ENCODE measurements at places on chromosomes 3 and 15.
A peak's percentile ranks its signal among the peaks of the same experiment; 100 is the strongest.

- DNase-seq: no peak
Measured at GRCh38 chr3:179867961-179868360, 168.8 kb downstream of the PEX5L start.

DNA sequence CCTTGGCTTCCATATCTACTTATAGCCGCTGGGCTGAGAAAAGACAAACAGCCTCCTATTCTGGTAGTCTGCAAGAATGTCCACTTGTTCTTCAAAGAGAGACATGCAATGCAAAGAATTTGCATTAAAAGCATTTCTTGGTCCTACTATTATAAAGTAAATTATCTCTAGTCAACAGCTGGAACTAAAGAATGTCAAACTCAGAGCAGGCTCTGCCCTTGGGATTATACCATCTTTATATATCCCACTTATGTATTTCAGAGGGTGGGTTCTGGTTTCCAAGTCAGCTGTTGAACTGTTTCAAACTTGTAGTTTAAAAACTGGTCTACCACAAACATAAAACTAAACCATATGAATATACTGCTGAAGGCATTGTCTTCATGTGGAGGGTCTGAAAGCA is 7.0 kb upstream of the ACTC1 start:
- no peak for DNase-seq

DNA sequence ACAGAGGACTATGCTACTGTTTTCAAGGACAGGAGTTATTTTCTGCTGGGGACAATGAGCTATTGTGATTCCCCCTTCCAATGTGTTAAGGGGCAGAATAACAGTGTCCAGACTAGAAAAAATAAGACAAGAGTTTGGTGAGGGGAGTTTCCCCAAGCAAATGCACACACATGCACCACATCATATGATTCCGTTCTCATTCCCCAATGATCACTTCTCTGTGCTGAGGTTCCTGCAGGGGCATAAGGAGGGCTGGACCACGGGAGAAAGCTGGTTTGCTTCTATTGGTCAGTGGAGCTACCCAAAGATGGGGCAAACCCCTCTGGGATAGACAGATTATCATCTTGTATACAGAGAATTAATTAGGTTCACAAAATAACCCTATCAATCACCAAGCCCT is 80.6 kb downstream of the RBPMS2 start:
- no peak for DNase-seq

DNA sequence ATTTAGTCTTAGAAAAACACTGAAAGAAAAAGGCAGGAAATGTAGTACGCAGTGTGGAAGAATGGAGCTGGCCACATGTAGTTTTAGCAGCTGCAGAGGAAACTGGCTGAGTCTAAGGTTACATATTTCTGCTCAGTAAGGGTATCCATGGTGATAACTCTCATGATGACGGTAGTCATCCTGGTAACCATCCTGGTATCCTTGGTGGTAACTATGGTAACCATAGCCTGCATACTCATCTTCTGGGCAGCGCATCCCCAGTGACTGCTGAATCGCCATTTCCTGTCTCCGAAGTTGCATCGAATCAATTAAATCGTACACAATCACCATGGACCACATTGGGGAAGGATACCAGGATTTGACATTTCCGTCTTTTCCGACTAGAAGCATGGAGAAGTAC is 35.7 kb downstream of the CCDC80 start:
- peak; percentile 97 for DNase-seq

DNA sequence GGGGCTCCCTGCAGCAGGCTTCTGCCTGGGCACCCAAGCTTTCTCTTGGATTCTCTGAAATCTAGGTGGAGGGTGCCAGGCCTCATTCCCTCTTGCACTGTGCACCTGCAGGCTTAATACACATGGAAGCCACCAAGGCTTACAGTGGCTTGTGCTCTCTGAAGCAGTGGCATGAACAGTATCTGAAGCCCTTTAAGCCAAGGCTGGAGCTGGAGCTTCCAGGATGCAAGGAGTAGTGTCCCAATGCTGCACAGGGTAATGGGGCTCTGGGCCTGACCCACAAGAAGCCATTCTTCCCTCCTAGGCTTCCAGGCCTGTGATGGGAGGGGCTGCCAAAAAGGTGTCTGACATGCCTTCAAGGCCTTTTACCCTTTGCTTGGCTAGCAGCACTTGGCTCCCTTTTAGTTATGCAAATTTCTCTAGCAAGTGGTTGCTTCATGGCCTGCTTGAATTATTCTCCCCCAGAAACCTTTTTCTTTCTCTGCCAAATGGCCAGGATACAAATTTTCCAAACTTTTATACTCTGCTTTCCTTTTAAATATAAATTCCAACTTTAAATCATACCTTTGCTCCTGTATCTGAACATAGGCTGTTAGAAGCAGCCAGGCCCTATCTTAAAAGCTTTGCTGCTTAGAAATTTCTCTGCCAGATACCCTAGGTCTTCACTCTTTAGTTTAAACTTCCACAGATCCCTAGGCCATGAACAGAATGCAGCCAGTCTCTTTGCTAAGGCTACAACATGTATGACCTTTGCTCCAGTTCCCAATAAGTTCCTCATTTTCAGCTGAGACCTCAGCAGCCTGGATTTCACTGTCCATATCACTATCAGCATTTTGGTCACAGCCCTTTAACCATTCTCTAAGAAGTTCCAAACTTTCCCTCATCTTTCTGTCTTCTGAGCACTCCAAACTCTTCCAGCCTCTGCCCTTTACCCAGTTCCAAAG is 201.1 kb upstream of the LRRFIP2 start:
- no peak for DNase-seq

- no peak for DNase-seq
Measured at GRCh38 chr3:81295906-81296577, 465.4 kb downstream of the GBE1 start.

DNA sequence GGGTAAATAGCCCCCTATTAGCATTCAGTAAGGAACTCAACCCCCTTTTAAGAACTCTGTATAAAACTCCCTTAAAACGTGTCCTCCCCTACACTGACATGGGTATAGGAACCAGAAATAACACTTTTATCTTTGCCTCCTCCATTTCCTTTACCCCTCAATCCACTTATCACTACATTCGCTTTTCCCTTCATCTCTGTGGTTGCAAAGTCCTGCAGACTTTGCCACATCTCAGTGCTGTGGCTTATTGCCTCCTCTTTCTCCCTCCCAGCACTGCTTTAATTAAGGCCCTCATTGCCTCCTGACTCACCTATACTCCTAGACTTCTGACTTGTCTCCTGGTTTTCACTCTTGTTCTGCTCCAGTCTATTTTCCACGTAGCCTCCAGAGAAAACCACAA is 94.3 kb upstream of the GADL1 start:
- DNase-seq: no peak

GRCh38 chr3:134260987-134261386 is 10.3 kb upstream of the RYK start:
- DNase-seq: no peak

- no peak for DNase-seq
Measured at GRCh38 chr3:13220991-13221390, 147.8 kb upstream of the IQSEC1 start.

DNA sequence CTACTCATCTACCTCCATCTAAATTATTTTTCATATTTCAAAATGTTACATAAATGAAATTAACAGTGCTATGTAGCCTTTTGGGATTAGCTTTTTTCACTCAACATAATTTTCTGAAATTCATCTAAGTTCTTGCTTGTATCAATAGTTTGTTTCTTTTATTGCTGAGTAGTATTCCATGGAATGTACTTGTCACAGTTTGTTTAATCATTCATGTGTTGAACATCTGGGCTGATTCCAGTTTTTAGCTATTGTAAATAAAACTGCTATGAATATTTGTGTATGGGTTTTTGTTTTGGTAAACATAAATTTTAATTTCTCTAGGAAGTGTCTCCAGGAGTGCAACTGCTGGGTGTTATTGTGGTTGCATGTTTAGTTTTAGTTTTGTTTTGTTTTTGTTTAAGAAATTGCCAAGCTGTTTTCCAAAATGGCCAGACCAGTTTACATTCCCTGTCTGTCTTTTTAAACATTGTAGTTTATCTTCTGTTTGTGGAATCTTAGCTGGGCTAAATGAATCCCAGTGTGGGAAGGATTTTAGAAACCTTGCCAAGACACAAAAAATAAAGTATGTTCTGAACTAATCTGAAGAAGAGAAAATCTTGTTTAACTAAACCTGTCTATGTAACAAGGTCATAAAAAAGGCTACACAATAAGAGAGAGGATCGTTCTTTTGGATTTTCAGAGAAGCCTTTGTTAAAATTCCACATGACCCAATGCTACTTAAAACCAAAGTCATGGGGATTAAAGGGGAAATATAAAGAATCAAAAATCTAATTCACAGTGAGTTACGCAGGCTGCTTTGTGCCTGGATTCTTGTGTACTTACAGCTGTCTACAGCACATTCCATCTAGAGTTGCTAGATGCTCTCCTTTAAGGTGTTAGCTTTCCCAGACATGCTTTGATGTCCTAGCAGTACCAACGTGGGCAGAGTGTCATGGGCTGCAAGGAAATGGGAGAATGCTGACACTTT is 129.2 kb upstream of the SUCLG2 start:
- DNase-seq: no peak

DNA sequence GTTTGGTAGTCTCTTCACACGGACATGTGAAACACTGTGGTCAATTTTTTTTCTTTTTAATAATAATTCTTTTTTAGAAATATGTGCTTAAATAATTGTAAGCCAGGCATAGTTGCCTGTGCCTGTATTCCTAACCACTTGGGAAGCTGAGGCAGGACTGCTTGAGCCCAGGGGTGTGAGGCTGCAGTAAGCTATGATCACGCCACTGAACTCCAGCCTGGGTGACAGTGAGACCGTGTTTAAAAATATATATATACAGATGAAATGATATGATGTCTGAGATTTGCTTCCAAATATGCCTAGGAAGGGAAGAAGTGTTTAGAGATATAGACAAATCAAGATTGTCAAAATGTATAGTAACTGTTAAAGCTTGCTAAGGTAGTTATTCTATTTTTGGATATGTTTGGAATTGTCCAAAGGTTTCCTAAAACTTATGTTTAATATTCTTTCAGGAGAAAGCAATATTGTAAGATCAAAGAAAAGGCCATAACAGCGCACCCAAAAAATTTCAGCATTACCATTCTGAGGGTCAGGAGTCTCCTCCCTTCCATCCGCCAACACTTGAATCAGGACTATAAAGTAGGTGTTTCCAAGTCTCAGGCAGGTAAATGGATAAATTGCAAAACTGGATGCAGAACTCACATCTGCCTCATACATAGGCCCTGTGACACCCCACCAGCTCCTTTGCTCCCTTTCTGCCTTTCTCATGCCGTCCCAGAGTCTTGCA is 532 bp upstream of the SELENOT start:
- no peak for DNase-seq

DNA sequence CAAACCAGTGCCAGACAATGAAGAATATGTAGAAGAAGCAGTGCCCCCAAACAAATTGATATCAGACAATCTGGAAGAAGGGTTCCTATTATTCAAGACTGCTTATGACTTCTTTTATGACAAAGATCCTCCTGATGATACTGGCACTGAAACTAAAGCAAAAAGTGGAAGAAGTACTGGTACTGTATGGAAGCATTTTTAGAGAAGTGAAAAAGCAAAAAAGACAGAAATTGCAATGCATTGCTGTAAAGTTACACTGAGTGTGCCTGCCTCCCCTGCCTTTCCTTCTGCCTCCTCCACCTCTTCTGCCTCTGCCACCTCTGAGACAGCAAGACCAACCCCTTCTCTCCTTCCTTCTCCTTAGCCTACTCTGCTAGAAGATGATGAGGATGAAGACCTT is 167.6 kb downstream of the PLCL2 start:
- DNase-seq: no peak

- DNase-seq: peak; percentile 95
Measured at GRCh38 chr15:39404767-39405181, 176.1 kb upstream of the THBS1 start.

GRCh38 chr3:23671851-23672589 is 133.7 kb upstream of the UBE2E1 start:
- DNase-seq: no peak

- no peak for DNase-seq
Measured at GRCh38 chr3:133595341-133595740, 21.9 kb downstream of the CDV3 start.

DNA sequence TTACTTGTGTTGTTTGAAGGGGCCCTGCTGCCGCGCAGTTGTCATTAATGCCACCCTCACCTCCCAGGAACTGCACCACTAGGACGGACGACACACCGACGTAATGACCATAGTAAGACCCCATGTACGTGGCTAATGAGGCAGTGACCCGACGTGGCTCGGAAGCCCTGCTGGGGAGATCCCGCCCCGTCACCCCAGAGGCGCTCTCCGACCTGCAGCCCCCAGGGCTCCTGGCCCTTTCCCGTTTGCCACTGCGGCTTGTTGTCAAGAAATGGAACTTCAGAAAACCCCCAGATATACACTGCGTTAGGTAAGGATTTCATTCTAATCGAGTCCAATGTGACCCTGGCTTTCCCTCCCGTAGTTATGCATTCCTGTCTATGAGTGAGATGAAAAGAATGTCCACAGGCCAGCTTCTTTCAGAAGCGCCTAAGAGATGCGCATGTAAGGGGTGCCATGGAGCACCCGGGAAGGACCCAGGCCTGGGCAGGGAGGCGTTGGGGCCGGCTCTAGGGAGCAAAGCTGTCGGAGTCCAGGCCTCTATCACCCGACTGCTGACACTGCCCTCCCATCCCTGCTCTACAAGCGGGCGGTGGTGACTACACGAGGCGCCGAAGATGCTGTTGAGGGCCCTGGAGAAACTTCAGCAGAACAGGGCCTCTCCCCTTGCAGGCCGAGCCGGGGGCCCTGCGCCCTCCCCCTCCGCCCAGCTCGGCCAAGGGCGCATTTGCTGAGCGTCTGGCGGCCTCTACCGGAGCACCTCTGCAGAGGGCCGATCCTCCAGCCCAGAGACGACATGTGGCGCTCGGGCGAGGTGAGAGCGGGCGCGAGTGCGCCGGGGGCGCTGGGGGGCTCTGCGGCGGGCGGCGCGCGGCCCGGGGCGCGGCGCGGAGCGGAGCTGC is at the start of gene GABRA5:
Gene GABRA5, plus strand, starts transcription at position 765 of the 902 bp plus-strand sequence. CDS start 2,187 bp downstream, outside the sequence.
- DNase-seq: peak; percentile 73

GRCh38 chr3:56547486-56547885 is 9.5 kb upstream of the CCDC66 start:
- no peak for DNase-seq

- no peak for DNase-seq
Measured at GRCh38 chr3:57977818-57978235, 30.4 kb upstream of the FLNB start.

Measured in fibroblast of skin of back (primary cell).